Inflammatory macrophage (primary cell): ENCODE measurements at places on chromosomes 12 and 14.
A peak's percentile ranks its signal among the peaks of the same experiment; 100 is the strongest.

GRCh38 chr12:58931518-58931917 lies 11.2 kb upstream of the LRIG3 start:
- DNase-seq: no peak

GRCh38 chr12:93911396-93911795 lies 234.2 kb downstream of the CRADD start:
- no peak for DNase-seq

GRCh38 chr12:89709995-89710872 lies 1.6 kb upstream of the ATP2B1 start:
- DNase-seq: peak; percentile 47

DNA sequence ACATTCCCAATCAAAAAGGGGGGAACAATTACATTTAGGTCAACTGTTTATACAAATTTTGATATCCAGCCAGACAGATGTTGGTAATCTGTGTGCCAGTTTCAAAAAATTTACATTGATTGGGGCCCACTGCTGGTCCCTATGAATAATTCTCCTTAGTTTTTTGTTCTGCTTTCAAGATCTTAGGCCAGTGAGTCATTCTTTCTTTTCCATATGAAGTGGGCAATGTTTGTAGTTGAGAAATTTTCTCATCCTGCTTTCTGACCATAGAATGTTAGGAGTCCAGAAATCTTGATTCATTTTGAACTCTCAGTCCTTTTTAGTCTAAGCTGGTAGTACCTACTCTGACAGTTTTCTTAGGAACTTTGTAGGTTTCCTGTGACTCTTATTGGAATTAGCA lies 244.3 kb downstream of the DIO2 start:
- DNase-seq: no peak

GRCh38 chr12:89225401-89225800 lies 126.9 kb downstream of the DUSP6 start:
- peak; percentile 47 for DNase-seq

DNA sequence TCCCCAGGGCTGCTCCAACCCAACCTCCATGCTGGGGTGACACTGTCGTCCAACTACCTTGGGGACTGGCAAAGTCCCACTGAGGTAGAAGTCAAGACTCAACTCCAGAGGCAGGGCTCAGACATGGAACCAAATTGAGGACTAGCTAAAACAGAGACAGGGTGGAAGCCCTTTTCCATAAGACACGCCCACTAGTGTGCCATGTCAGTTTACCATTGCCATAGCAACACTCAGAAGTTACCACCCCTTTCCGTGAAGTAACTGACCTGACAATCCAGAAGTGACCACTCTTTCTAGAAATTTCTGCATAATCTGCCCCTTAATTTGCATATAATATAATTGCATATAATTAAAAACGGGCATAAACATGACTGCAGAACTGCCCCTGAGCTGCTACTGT lies 409.6 kb downstream of the MED13L start:
- DNase-seq: no peak

GRCh38 chr14:62665286-62665685 lies 380.0 kb downstream of the KCNH5 start:
- DNase-seq: no peak

- no peak for DNase-seq
Observed at GRCh38 chr12:46886541-46887041, 60.8 kb upstream of the SLC38A4 start.

DNA sequence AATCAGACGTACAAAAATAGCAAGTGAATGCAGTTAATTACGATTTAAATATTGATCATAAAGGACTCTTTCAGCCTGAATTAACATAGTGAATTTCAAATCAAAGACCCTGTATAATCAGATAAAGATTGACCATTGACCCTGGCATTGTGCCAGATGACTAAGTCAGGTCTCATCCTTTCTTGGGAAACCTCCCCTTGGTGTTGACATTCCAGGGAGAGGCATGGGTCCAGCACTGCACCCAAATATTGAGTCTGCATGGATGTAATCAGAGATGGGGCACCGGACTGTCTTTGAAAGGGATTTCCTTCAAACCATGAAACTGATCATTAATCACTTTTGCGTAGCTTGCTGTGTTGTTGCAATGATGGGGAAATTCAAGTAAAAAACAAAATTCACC lies 1138.2 kb downstream of the BCL11B start:
- no peak for DNase-seq

- DNase-seq: no peak
Observed at GRCh38 chr14:103928011-103928890, at the start of gene TDRD9. TDRD9 (plus strand) TSS chr14:103928456; CDS start chr14:103928510, 54 bp downstream.

GRCh38 chr12:15688202-15688736 lies 100.9 kb downstream of the EPS8 start:
- DNase-seq: peak; percentile 84

- DNase-seq: no peak
Observed at GRCh38 chr12:80443974-80444666, at the start of gene PTPRQ. PTPRQ (plus strand) TSS chr12:80444235; CDS start chr12:80444346, 111 bp downstream.

GRCh38 chr12:47270782-47271664 lies 191.3 kb upstream of the AMIGO2 start:
- no peak for DNase-seq

- DNase-seq: no peak
Observed at GRCh38 chr12:12683725-12684124, 12.3 kb downstream of the GPR19 start.

DNA sequence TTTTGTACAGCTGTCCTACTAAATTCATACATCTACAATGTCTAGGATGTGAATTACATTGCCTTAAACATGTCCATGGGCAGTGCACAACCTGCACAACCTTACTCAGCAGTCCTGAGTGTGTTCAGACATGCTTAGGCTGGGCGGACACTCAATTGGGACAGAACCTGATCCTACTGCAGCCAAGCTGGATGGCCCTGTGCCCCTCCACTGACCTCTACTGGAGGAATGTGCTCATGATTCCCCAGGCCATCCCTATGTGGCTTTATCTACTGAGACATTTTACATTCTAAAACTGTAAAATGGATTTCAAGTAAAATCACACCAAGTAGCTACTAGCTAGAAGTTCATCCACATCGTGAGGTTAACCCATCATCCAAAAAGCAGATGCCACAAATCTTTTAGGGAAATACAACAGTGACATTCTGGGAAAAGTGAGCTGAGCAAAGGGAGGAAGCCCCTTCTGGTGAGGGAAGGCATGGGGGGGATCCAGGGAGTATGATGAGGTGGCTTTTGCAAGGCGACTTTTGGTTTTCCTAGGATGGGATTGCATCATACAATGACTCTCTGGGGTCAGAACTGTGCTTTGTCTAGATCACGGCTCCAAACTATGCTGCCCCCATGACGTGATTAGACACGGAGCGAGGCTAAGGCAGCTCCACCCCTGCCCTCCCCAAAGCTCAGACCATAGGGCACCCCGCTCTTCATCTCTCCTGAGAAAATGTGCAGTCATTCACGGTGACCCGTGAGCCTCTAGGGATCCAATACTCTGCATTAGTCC lies 911.7 kb upstream of the TMEM132C start:
- no peak for DNase-seq

DNA sequence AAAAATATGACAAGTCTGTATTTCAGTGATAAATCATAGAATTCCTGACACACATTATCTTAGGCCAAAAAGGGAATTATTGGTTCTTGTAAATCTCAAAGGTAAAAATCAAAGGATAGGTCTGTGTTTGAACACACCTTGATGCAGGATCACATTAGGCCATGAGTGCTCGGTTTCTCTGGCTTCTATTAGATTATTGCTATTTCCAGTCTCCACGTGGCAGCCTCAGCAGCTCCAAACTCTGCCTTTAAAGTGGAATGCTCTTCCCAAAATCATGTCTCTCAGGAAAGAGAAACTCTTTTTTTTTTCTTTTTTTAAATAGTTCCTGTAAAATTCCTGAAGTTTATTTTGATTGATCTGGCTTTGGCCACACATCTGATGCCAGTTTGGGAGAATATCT lies 105.6 kb upstream of the FRMD6 start:
- DNase-seq: no peak

DNA sequence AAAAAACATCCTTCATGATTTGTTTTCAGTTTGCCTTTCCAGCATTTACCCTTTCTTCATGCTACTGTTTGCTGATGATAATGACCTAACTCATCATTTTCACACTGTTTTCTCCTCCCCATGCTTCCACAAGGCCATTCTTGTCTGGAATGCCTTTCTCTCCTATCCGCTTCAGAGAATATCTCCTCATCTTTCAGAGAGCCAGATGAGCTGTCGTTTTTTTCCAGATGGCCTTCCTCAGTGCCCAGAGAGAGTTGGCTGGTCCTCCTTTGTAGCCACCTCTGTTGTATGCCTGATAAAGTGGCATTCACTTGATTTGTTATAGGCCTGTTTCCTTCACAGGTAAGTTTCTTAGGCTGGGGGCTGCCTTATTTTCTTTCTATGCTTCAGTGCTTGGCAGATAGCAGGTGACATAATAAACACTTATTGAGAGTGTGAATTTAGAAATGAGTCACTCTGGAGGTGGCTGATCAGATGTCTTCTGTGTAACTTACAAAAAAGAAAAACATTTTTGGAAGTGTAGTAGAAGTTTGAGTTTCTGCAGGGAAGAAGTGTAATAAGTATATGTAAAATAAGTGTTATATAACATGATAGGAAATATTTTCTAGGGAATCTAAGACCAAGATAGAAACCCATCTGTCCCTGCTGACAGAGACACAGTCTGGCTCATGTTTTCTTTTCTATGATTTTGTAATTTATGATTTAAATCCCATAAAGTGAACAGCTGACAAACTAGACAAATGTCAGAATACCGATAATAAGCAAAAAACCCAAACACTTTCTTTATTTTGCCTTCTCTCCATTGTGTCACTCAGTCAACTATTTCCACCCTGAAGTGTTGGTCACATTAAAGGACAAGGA lies 174.5 kb downstream of the DACT1 start:
- no peak for DNase-seq

GRCh38 chr14:53954551-53955228 lies 1.9 kb downstream of the BMP4 start:
- no peak for DNase-seq

DNA sequence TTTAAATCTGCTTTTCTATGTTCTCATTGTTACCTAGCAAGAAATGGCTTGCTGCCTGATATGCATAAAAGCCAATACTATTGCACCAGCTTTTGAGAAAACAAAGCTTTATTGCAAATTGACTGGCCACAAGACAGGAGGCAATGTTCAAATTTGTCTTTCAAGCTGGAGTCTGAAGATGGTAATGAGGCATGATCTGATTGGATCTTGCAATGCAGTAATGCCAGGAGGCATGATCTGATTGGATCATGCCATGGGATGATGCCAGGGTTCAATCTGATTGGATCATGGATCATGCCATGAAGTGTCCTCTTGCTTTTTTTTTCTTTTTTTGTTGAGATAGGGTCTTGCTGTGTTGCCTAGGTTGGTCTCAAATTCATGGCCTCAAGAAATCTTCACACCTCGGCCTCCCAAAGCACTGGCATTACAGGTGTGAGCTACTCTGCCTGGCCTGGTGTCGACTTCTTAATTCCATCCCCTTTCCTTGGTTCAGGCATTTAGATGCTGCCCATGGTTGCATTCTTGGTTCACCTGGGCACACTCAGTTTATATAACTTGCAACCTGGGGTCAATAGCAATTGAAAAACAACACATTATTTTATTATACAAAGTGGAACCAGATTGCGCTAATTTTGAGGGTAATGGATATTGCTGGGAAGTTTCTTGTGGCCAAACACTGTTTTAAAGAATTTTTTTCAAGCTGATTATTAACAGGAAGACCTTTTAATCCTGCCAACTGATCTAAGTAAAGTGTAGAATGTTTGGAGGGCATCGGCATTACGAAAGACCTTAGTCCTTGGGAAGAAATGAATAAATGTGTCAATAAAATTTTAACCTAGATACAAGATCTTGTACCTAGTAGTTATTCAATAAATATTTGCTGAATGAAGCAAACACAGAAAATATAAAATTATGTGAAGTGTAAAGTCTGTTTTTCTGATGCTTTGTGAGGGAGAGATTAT lies 38.8 kb downstream of the HSD17B6 start:
- no peak for DNase-seq

DNA sequence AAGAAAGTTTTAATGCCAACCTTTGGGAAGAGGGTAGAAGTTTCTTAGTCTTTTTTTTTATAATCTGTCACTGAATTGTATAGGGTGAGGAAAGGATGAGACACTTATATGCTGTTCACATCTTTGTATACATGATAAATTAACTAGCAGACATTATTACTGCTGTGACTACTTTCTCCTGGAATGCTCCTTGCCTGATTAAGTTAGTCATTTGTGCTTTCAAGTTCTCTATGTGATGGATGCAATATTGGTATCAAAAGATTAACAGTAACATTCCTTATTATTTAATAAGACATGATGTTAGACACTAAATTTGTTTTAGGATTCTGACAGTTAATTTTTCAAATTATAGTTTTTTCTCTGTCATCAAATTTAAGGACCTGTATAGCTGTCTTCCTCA lies 223.4 kb upstream of the GARIN2 start:
- no peak for DNase-seq

DNA sequence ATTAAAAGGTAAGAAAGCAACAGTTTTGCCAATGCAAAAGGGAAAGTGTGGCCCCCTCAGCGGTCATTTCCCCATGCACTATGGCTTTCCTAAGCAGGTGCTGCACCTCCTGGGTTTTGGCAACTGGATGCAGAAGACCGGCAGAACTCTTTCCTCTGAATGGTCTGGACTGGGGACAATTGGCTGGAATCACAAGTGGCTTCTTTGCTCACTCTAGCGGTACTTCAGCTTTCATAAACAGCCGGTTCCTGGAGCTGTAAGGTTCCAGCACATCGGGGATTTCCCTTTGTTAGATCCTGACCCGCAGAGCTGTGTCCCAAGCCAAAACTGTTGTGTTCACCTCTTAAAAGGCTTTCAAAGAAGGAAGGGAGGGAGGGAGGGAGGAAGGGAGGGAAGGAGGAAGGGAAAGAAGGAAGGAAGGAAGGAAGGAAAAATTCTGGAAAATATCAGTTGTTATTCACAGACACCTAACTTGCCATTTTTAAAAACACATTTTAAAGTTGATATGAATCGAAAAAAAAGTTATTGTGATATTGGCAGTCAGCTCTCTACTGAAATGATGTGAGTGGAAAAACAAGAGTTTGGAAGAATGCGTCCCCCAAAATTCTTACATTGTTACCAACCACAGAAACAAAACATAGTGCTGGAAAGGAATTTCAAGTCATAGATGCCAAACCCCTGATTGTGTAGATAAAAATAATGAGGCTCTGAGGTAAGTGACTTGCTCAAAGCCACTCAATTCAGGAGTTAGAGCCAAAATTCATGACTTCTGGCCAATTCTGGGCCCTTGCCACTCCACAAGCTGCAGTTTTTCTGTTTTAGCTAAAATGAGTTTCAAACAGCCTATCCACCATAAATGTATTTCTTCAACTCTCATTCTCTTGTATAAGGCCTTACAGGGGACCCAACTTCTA lies 220.6 kb upstream of the HMGA2 start:
- no peak for DNase-seq

DNA sequence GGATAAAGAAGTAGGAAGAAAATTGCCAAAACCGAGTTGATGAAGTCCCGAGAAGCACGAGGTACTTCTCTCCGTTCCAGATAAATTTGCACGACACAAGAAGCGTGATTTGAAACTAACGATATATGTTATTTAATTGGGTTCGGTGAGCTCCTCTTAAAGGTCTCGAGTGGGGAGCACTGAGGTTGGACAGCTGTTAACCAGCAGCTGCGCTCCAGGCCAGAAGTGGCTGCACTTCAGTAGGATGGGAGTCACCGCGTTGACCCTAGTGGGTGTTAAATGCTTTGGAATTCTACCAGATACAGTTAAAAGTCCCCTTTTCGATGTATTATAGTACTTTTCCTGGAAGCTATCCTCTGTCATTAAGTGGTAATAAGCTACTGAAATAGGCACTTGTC lies 953 bp upstream of the DCAF5 start:
- no peak for DNase-seq

- DNase-seq: peak; percentile 85
Observed at GRCh38 chr12:26102953-26103352, 21.9 kb downstream of the BHLHE41 start.

- no peak for DNase-seq
Observed at GRCh38 chr12:17640615-17641014, 449.4 kb downstream of the RERGL start.
